Effector memory CD4-positive, alpha-beta T cell (primary cell): ENCODE measurements at places on chromosomes 16 and 17.

- peak; percentile 59 for DNase-seq
These were observed at the start of gene ZBTB4 for GRCh38 chr17:7479213-7480088. Gene ZBTB4 (minus strand): TSS chr17:7479631. CDS start chr17:7466801, 12,830 bp downstream.

- DNase-seq, result no peak
These were observed 31.5 kb downstream of the SALL1 start for GRCh38 chr16:51119556-51119955.

- no peak for DNase-seq
These were observed 18.3 kb downstream of the IL4R start for GRCh38 chr16:27332105-27332504.

DNA sequence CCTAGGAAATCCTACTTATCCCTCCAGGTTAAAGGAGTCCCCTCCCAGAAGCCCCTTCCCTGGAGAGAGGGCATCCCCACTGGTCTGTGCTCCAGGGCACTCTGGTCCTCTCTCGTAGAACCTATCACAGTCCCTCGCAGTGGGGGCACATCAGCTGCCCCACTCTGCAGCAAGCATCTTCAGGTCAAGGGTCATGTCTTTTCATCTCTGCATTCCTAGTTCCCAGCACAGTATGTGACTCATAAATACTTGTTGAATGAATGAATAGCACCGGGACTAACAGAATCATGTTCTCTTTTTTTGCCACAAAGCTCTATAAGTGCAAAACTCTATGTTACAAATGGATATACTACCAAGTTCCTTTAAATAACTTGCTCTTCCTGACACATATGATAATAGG is 36.0 kb downstream of the RNF157 start:
- no peak for DNase-seq

GRCh38 chr17:77674358-77674757 is 284.1 kb upstream of the TNRC6C start:
- no peak for DNase-seq

- DNase-seq, result no peak
These were observed 49.8 kb upstream of the ZCCHC14 start for GRCh38 chr16:87542531-87543102.

GRCh38 chr16:14452066-14452465 is 178.0 kb downstream of the PARN start:
- DNase-seq, result no peak

GRCh38 chr16:14310519-14310991 is 239.4 kb downstream of the MRTFB start:
- DNase-seq, result no peak

DNA sequence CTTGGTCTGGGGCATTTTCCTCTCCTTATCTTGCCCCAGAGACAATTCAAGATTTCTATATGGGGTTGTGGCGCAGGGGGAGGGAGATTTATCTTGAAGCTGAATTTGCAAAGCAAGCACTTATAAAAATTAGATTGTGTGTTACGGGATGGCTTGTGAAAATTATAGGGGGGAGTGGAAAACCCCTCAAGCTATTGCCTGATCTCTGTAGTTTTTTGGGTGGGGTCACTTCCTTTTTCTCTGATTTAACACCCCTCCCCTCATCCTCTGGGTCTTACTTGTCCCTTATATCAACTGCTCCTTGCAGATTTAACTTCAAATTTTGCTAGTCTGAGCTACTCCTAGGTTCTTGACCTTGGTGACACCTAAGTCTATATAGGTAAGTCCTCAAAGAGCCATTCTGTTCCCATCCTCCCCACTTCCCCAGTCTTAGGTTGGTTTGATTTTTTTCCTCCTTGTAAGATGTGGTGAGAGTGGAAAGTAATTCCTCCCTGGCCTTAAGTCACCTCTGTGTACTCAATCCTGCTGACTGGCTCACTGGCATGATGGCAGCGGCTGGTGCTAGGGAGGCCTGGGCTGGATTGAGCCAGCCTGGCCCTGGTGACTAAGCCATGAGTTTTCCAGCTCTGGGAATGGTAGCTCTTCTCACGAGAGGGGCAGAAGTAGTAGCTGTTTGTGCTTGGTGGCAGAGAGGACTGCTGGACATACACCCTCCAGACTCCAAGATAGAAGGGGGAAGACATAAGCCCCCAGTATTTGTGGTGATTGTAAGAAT is 2.3 kb downstream of the ARL4D start:
- DNase-seq, result no peak

DNA sequence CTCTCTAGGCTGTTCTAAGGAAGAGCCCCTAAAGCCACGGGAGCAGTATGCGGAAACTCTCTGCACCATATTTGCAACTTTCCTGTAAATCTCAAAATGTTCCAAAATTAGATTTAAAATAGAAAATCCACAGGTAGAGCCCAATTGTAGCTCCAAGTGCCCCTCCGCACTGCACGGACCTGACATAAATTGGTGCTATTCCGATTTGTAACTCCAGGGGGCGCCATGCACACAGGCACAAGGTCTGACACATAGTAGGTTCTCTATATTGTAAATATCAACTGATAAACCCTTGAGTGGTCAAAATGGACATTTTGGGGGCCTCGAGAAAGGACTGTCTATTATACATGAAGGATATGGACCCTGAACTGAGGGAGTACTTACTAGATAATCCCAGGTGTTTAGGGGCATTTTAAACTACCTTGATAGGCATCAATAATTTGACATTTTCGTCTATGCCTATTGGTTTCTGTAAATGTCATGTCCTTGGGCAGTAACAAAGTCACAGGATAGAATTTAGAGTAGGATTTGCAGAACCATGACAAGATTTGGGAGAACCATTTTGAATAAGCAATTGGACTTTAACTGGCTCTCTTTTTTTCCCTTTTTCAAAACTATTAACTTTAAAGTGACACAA is 36.6 kb upstream of the TMEM132E start:
- DNase-seq, result peak; percentile 2

- peak; percentile 57 for DNase-seq
These were observed 58.5 kb downstream of the TMEM235 start for GRCh38 chr17:78289802-78290363.

DNA sequence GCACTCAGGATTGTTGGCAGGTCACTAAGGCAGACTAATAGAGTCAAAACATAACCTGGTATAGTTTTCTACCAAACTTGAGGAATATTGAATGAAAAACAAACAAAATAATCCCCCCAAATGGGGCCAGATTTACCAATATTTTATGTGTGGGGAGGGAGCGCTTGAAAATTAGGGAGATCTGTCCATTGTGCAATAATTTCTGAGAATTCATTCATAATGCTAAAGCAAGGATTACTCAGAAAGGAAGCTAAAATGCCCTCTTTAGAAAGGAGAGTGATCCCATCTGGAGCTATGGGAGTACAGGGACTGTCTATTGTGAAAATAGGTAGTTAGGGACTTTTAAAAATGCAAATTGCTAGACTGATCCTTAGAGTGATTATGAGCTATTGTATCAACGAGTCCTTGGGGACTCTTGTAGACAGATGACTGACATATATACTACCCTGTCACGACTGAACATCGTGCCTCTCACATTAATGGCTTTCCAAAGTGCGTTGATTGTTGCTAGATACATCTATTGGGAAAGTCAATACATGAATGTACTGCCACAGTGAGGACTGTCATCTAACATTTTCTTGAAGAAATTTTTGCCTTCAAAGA is 193.6 kb downstream of the AATF start:
- DNase-seq, result no peak
